Right hindlimb (tissue), 1 donor: ENCODE measurements at places on chromosomes 12 and 14.

DNA sequence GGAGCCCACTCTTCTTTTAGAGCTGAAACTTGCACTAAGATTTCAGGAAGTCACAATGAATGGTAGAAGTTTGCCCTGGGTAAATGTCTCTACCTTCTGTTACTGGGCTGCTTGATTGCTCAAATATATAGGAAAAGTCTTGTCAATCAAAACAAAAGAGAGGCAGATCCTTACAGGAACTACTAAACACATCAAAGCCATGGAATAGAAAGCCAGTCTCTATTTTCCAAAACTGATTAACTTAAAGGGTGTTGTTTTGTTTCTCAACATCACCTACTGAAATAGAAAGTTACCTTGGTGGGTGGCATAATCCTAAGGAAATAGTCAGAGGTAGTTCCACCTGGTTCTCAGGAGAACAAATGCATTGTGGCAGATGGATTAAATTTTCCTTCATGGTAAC lies at the start of gene GPHB5:
TSS of gene GPHB5 (minus strand) at position 101 of the 400 bp plus-strand sequence. CDS start 1,086 bp downstream, outside the sequence.
- DNase-seq: no peak

DNA sequence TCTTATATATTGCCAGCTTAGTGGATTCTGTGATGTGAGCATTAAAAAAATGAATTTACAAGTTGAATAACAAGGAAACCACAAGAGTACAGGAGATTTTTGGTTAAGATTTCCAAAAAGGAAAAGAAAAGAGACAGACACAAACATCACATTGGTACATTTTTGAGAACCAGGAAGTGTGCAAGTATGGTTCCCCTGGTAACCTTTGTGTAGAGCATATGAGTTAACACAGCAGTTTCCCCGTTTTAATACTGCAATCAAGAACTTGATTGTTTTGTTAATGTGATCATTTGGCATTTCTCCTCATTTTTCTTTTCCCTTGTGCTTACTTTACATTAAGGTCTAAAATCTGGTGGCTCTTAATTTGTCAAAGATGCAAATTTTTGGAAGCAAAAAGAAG lies 490.4 kb upstream of the ATP2B1 start:
- DNase-seq: no peak

DNA sequence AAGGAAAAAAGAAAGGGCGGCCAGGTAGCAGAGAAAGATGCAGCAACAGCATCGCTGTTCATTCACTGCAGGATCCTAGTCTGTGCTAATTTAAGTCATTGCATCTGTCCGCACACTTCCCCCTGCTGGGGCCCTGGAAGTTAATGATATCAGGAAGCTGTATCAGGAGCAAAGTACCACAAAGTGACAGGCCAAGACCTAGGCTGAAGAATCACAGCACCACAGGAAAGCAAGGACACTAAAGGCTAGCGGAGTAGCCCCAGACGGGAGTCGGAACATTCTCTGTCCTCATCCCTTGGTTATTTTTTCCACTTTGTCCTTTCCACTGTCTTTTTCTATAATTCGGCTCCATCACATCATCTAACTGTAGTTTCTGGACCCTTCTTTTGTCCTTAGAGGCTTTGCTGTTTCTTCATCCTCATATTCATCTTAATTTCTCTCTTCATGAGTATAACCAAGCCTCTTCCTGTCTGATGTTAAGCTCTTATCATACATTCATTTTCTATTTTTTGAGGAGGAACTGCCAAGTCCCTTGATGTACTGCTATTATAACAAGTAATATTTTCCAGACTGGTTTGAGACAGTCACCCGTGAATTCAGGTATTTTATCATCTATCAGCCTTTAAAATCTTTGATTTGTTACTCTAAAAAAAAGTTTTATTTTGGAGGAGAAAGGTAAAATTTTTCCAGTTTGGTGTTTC lies 28.3 kb downstream of the DUSP16 start:
- peak; percentile 40 for DNase-seq

DNA sequence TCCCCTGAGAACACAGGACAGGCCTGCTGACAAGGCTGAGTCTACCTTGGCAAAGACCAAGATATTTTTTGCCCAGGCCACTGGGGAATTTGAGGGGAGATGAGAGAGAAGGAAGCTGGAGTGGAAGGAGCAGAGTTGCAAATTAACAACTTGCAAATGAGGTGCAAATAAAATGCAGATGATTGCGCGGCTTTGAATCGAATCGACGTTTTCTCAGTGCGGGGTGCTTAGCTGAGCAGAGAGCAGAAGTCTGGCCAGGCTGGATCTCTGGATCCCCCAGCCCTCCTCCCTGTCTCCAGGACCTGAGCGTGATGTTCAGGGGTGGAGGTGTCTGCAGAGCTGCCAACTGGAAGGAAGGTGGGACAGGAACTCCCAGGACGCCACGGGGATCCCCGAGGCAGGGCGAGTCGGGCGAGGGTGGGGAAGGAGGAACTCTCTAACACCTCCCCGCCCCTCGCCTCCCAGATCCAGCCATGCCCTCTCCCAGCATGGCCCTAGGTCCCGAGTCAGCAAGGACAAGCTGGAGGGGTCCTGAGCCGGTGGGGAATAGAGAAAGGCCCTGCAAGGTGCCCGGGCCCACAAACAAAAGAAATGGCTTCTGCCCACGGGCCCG lies 527 bp upstream of the CARMIL3 start:
- no peak for DNase-seq

GRCh38 chr12:13725049-13725448 lies 256.4 kb downstream of the GRIN2B start:
- DNase-seq: no peak

DNA sequence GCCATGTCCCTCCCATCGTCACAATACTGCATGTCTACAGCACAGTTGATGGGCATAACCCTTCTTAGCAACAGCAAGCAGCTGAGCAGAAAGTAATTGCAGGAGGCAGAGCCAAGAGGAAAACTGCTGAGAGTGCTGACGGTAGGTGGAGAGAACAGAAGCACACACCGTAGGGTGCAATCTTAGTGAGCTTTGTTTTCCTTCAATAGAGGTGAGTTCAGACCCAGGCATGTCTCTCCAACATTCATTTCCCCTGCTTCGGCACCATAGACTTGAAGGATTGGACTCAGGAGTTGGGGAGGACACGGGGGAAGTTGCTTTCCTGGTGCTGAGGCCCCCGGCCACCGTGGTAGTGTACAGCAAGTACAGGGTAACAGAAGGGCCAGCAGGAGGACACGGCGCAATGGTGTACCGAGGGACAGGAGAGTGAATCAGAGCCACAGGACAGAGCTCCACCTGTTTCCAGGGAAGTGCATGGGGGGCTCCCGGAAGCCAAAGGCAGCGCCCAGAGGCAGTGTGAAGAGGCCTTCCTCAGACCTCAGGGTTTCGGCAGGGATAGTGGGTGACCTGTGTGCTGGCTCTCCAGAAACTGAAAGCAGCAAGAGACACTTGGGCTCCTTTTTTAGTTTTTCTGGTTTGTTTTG lies 36.3 kb upstream of the SINHCAF start:
- DNase-seq: peak; percentile 25
